ENCODE measurements at places on chromosomes 7 and 10.

DNA sequence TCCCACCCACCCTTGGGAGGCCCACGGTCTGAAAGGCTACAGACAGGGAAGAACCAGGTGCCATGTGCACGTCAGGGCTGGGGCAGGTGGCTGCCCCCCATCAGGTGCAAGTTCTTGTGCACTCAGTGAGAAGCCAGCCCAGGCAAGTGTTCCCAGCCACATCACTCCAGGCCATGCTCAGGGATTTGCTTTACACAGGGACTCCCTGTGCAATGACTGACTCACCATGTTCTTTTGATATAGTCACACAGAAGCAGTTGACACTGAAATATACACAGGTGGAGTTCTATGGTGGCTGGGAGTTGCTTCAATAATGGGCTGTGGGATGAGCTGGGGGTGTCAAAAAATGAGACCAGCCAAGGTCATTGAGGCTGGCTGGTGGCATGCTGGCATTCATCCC lies 8.0 kb upstream of the CHST15 start:
- DNase-seq = no peak

DNA sequence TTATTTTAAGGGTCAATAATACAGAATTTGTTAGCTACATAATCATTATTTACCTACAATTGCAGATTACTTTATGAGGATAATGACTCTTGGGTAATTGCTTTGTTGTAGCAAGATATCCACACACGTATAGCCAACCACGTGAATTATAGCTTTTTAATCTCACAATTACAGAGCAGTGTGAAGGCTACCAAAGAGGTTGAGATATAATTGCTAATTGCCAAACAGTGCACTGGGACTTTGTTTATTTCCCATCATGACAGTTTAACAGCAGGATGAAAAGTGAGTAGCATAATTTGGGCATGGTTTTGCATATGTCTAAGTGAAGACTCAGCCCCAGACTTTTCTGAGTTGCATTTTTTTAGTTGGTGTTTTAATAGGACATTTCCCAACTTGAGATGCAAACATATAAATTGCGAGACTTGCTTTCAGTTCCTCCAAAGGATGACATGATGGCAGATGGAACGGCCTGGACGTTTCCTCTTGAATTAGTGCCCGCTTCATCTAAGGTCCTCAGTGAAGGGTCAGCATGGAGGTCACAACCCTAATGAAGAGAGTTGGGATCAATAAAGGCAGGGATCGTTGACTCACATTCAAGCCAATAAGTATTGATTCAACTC lies 180.7 kb upstream of the GPR26 start:
- DNase-seq = no peak

- no peak for DNase-seq
These were observed 63.7 kb downstream of the GRM8 start for GRCh38 chr7:127189074-127189473.

- no peak for DNase-seq
These were observed 54.0 kb downstream of the MALSU1 start for GRCh38 chr7:23353172-23353571.

- no peak for DNase-seq
These were observed 7.5 kb downstream of the SAR1A start for GRCh38 chr10:70162892-70163201.

- no peak for DNase-seq
These were observed 69.8 kb upstream of the AGR3 start for GRCh38 chr7:16951483-16952080.
